ENCODE measurements at places on chromosomes 3 and 15. TPM values are rescaled to one million over a fixed set of nuclear protein-coding genes. Genes with fewer than 3 reads are reported as not detected.
A peak's percentile ranks its signal among the peaks of the same experiment; 100 is the strongest.

Gene DPPA4
- 0.37 TPM for total RNA-seq

Gene CASR
- total RNA-seq = 0.17 TPM

- DNase-seq = no peak
- no peaks in the 10 kb centered on the region for H3K36me3 ChIP-seq
- no peaks in the 10 kb centered on the region for H3K4me1 ChIP-seq
- no peak overlapping the region for H3K27ac ChIP-seq
- no peak overlapping the region for H3K4me3 ChIP-seq
Observed at GRCh38 chr15:29938361-29939335, 116.4 kb upstream of the TJP1 start.

- peak overlapping the region; percentile 86 for H3K27ac ChIP-seq
- DNase-seq = no peak
- no peaks in the 10 kb centered on the region for H3K27me3 ChIP-seq
- H3K4me3 ChIP-seq = peak overlapping the region; percentile 98
Observed at GRCh38 chr3:184156522-184156955, 1.4 kb downstream of the DVL3 start.

DNA sequence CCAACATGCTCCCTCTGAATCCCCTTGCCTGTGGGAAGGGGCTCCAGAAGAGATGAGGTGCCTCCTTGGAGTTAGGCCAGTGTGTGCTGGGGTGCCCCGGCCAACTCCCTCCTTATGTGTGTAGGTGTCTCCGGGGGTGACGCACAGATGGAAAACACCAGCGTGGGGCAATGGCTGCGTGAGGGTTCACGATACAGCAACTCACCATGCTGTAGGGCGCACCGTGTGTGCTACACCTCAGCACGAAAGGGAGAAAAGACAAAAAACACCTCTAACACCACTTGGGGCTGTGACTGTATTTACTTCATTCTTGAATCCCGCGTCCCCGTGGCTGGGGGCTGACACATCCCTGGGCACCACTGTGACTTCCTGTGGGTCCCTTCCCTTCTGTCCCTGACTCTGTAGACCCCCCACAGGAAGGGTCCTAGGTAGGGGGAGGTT lies 1.6 kb upstream of the CALML4 start:
- no peak overlapping the region for H3K27ac ChIP-seq
- H3K4me1 ChIP-seq = peaks cover 24% of the 10 kb centered on the region
- H3K4me3 ChIP-seq = no peak overlapping the region
- H3K36me3 ChIP-seq = no peaks in the 10 kb centered on the region
- H3K27me3 ChIP-seq = no peaks in the 10 kb centered on the region
- DNase-seq = no peak

DNA sequence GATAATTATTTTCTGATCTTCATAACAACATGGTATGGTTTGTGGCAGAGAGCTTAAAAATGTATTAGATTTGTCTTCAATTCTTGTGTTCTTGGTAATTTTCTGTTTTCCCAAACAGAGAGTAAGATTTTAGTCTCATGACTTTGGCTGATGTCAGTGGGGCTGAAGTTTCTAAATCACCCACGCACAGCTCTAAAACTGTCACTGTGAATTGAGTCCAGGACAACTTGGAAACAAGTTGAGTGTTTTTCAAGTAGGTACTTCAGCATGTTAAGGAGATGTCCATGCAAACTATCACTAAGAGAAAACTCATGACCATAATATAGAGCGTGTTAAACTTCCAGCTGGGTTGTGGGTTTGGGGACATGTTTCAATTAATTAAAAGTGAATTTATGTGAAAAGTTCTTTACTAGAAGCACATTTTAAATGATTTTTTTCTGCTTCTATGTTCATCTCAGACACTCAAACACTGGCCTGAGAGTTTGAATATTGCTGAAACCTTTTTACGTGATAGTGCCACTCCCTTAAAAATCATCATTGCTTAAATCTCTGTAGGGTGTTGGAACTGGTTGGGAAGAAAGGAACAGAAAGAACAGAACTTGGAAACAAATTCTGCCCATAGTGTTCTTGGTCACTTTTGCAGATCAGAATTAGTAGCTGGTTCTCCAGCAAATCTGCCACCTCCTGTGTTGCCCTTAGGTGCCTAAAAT lies 89.8 kb downstream of the KLHL25 start:
- peak overlapping the region; percentile 78 for H3K4me3 ChIP-seq
- no peaks in the 10 kb centered on the region for H3K27me3 ChIP-seq
- H3K36me3 ChIP-seq = peaks cover 31% of the 10 kb centered on the region
- DNase-seq = no peak
- H3K4me1 ChIP-seq = peaks cover 94% of the 10 kb centered on the region

Gene CPEB1
- 0.48 TPM for total RNA-seq

Gene HDC
- total RNA-seq = 1.1 TPM

- H3K4me1 ChIP-seq = no peaks in the 10 kb centered on the region
- H3K4me3 ChIP-seq = no peak overlapping the region
- no peak overlapping the region for H3K27ac ChIP-seq
- H3K27me3 ChIP-seq = no peaks in the 10 kb centered on the region
Observed at GRCh38 chr3:140403079-140403478, 274.8 kb upstream of the TRIM42 start.

GRCh38 chr15:74615508-74616365 lies at the start of gene CLK3:
CLK3 (plus strand) TSS chr15:74615836; CDS start chr15:74619197, 3,361 bp downstream.
- peak; percentile 98 for DNase-seq
- H3K27ac ChIP-seq = peak within 1 kb of the TSS; percentile 99
- no peaks in the 10 kb centered on the region for H3K27me3 ChIP-seq
- H3K36me3 ChIP-seq = peaks cover 2% of the 10 kb centered on the region
- peaks cover 51% of the 10 kb centered on the region for H3K4me1 ChIP-seq

Gene FAM107A
- not detected for total RNA-seq

- H3K27ac ChIP-seq = no peak overlapping the region
- H3K36me3 ChIP-seq = peaks cover 2% of the 10 kb centered on the region
- peaks cover 11% of the 10 kb centered on the region for H3K27me3 ChIP-seq
- H3K4me1 ChIP-seq = peaks cover 6% of the 10 kb centered on the region
- no peak overlapping the region for H3K4me3 ChIP-seq
Observed at GRCh38 chr3:24096695-24097290, 151.7 kb downstream of the NR1D2 start.

GRCh38 chr3:44981220-44981619 lies 5.2 kb downstream of the EXOSC7 start:
- H3K27me3 ChIP-seq = no peaks in the 10 kb centered on the region
- no peak for DNase-seq
- H3K27ac ChIP-seq = peak overlapping the region; percentile 24
- H3K36me3 ChIP-seq = no peaks in the 10 kb centered on the region
- H3K4me1 ChIP-seq = peaks cover 83% of the 10 kb centered on the region

GRCh38 chr15:94306700-94307650 lies 75.6 kb downstream of the MCTP2 start:
- H3K27ac ChIP-seq = peak overlapping the region; percentile 93
- H3K36me3 ChIP-seq = peaks cover 42% of the 10 kb centered on the region
- peak; percentile 58 for DNase-seq

- H3K36me3 ChIP-seq = no peaks in the 10 kb centered on the region
- H3K27ac ChIP-seq = no peak overlapping the region
- DNase-seq = peak; percentile 64
- H3K27me3 ChIP-seq = peaks cover 11% of the 10 kb centered on the region
Observed at GRCh38 chr3:134600685-134601463, 49.9 kb downstream of the KY start.

Gene TRIM59
- total RNA-seq = 41.8 TPM

GRCh38 chr15:78076231-78077052 lies 1.1 kb downstream of the TBC1D2B start:
- peaks cover 7% of the 10 kb centered on the region for H3K36me3 ChIP-seq
- peaks cover 14% of the 10 kb centered on the region for H3K4me1 ChIP-seq
- H3K4me3 ChIP-seq = peak overlapping the region; percentile 96
- DNase-seq = no peak
- H3K27me3 ChIP-seq = no peaks in the 10 kb centered on the region
- H3K27ac ChIP-seq = peak overlapping the region; percentile 90

DNA sequence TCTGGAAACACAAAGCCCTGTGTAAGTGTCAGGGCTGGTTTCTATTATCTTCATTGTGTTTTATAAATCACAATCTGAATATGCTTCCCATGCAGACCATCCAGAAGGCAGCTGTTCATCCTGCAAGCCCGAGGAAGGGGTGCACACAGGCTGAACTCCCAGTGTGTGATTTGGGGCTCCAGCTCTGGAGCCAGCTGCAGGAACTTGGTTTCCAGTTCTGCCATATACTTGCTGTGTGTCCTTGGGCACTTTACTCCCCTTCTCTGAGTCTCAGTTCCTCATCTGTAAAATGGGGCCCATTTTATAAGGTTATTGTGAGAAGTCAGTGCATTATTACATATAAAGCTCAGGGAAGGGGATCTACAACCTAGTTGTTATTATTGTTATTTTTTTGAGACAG lies 22.6 kb downstream of the CYP8B1 start:
- H3K4me3 ChIP-seq = no peak overlapping the region
- H3K36me3 ChIP-seq = no peaks in the 10 kb centered on the region
- peaks cover 7% of the 10 kb centered on the region for H3K27me3 ChIP-seq
- no peak for DNase-seq
- no peaks in the 10 kb centered on the region for H3K4me1 ChIP-seq

DNA sequence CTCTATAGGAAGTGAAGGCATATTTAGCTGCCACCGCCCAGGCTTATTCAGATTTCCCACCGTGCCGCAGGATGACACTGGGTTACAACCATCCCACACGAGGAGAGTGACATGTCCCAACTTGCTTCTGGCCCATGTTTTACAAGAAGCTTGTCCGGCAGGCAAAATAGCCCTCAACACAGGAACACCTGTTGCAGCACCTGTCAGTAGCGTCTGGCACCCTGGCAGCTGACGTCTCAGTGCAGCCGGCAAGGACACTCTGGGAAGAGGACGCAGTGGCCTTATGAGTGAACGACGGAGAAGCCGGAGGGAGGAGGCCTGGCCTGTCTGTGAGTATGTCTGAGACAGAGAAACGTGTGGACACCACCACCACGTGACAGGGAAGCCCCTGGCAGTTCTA lies 32.1 kb downstream of the FAM174B start:
- no peak overlapping the region for H3K27ac ChIP-seq
- no peaks in the 10 kb centered on the region for H3K27me3 ChIP-seq
- H3K36me3 ChIP-seq = peaks cover 1% of the 10 kb centered on the region
- H3K4me1 ChIP-seq = peaks cover 31% of the 10 kb centered on the region
- H3K4me3 ChIP-seq = no peak overlapping the region

GRCh38 chr3:13522236-13522635 lies 26.7 kb upstream of the FBLN2 start:
- DNase-seq = no peak
- H3K36me3 ChIP-seq = no peaks in the 10 kb centered on the region
- H3K27me3 ChIP-seq = no peaks in the 10 kb centered on the region
- no peak overlapping the region for H3K27ac ChIP-seq
- H3K4me1 ChIP-seq = no peaks in the 10 kb centered on the region

Gene KNL1
- 32.5 TPM for total RNA-seq

DNA sequence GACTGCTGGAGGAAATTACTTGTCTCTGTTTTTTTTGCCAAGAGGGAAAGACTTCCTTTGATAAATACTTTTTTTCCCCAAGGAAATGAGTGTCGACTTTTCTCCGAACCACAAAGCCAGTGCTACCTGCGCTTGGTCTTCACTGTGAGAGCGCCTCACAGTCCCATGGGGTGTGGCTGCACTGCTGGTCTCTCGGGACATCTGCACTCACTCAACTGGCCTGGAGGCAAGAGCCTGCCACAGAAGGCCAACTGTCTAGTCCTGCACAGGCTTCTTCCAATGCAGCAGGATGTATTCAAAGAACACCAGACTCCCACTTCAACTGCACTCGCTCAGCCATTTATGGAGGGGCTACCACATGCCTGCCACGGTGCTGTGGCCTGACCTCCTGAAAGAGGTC lies 40.6 kb upstream of the CGNL1 start:
- H3K36me3 ChIP-seq = no peaks in the 10 kb centered on the region
- DNase-seq = no peak
- H3K4me3 ChIP-seq = no peak overlapping the region
- no peak overlapping the region for H3K27ac ChIP-seq
- H3K4me1 ChIP-seq = no peaks in the 10 kb centered on the region
- peaks cover 13% of the 10 kb centered on the region for H3K27me3 ChIP-seq

DNA sequence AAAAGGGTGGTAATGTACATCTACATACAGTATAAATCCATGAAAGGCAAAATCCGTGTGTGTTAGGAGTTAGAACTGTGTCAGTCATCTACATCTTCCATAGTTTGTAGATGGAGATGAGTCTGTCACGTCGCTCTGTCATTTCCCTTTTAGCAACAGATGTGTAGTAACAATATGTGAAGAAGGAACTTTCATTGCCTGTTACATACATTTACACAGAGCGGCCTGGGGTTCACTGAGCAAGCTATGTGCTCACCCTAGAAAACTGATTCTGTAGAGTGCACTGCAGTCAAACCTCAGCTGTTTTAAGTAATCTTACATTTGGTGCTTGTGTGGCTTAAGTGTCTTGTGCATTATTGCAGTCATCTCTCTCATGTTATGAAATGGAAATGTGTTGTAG lies 41.6 kb upstream of the AP3B2 start:
- peaks cover 19% of the 10 kb centered on the region for H3K36me3 ChIP-seq
- DNase-seq = no peak
- peak overlapping the region; percentile 93 for H3K4me3 ChIP-seq
- H3K4me1 ChIP-seq = peaks cover 70% of the 10 kb centered on the region
- peak overlapping the region; percentile 86 for H3K27ac ChIP-seq

Gene GPR87
- 2.2 TPM for total RNA-seq

Gene GABRR3
- not detected for total RNA-seq

DNA sequence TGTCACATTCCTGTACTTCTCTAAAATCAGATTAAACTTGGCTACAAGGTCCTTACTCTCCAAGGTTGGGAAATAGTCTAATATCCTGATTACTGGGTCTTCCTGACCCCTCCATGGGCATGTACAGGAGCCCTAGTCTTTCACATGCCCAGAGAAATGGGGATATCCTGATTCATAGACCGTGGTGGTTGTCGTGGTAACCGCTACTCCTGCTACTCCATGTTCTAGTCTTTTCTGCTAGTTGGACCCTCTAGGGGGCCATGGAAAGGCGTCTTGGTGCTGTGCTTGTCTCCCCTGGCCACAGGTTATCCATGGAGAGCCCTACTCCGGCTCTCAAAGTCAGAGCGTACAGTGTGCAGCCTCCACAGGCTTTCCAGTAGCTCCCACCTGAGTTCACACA lies 13.1 kb upstream of the ZBTB38 start:
- peaks cover 6% of the 10 kb centered on the region for H3K27me3 ChIP-seq
- peaks cover 1% of the 10 kb centered on the region for H3K36me3 ChIP-seq
- DNase-seq = no peak
- H3K27ac ChIP-seq = no peak overlapping the region

Measured in activated T-cell treated with anti-CD3 and anti-CD28 coated beads, Interleukin-2, amount 50 U/mL, for 72 hours (primary cell).